Activated B cell treated with CpG ODN at 0.5 μM for 24 hours (primary cell): ENCODE measurements at places on chromosomes 11 and 22. TPM values are rescaled to one million over a fixed set of nuclear protein-coding genes. Genes with fewer than 3 reads are reported as not detected.

GRCh38 chr11:113387605-113388211, at the start of gene ANKK1:
TSS of gene ANKK1 (plus strand) at chr11:113387779. CDS start at chr11:113387885, 106 bp downstream.
- no peak for DNase-seq

- no peak for DNase-seq
Observed at GRCh38 chr11:57490456-57491248, 24.9 kb downstream of the SLC43A1 start.

The TRIM51 gene
- total RNA-seq: not detected in 2 replicates

- no peak for DNase-seq
Observed at GRCh38 chr11:8777907-8778767, 95.5 kb downstream of the RPL27A start.

DNA sequence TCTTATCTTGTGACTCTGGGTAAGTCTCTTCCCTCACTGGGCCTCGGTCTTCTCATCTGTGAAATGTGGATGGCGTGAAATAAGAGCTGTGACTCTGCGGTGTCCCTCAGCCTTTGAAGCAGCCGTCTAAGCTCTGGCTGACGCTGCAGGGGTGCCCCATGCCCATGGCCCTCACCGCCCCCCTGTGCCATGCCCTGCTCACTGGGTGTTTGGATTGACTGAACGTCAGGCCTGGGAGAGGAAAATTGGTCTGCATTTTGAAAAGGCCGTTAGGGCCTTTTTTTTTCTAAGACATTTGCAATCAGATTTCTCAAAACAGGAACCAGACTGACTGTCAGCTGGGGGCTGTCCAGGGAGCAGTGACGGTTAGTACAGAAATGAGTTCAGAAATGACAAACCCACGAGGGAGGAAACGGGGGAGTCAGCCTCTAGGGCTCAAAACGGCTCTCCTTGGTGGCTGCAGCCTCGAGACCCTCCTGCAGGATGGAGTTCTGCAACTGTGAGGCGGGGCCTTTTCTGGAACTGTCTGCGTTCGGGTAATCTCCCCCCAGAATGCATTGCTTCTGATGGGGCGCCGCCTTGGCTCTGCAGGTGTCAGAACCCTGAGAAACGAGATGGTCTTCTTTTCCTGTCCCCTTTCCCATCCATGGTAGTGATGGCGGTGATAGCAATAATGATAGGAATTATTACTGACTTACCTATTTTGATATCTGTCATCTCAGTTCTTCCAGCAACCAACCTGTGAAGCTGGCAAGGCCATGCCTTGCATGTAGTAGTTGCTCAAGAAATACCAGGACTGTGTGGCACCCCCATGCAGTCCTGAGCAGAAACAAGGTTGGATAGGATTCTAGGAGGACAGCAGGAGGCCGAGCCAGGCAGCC, 2.0 kb downstream of the GRK2 start:
- peak; percentile 53 for DNase-seq

DNA sequence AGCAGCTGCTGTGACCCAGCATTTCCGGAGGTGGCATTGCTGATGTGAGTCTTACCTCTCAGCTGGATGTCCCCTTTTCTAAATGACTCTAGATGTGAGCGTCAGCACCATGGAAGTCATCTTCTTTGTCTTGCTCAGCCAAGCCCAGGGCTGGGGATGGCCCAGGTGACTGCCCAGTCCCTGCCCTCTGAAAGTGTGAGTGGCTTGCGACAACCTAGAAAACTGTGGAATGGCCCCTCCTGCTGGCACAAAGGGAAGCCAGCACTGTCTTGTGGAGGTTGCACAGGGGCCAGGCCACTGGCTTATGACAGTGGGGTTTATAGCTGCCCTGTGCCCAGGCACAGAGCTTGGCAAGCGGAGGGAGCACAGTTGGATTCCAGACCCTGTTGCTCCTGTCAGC, 6.2 kb downstream of the TUB start:
- DNase-seq: no peak

The PKDREJ gene
- total RNA-seq: not detected in 2 replicates

GRCh38 chr11:66035653-66036333, 9.5 kb upstream of the CATSPER1 start:
- DNase-seq: no peak

The CAT gene
- 79.8 and 81.2 TPM in 2 replicates for total RNA-seq

The TPBGL gene
- total RNA-seq: not detected in 2 replicates

- no peak for DNase-seq
Observed at GRCh38 chr11:21323617-21324016, 654.2 kb downstream of the NELL1 start.

GRCh38 chr11:23919455-23919854, 577.4 kb upstream of the LUZP2 start:
- DNase-seq: no peak

DNA sequence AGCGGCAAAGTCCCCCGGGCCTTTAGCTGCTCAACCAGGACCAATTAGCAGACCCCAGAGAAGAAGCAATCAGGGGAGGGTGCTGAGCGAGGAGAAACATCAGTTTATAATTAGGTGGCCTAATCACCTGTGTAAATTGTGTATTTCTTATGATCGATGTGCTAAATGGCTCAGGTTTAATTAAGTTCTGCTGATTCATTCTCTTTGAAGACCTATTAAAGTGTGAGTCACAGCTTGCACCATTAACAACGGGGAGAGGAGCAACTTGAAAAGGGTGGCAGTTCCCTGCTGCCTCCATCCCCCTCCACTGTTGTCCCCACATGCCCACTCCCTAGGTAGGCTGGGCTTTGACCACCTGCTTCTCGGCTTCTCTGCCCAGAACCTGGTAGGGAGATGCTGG, 10.7 kb downstream of the ISX start:
- no peak for DNase-seq

DNA sequence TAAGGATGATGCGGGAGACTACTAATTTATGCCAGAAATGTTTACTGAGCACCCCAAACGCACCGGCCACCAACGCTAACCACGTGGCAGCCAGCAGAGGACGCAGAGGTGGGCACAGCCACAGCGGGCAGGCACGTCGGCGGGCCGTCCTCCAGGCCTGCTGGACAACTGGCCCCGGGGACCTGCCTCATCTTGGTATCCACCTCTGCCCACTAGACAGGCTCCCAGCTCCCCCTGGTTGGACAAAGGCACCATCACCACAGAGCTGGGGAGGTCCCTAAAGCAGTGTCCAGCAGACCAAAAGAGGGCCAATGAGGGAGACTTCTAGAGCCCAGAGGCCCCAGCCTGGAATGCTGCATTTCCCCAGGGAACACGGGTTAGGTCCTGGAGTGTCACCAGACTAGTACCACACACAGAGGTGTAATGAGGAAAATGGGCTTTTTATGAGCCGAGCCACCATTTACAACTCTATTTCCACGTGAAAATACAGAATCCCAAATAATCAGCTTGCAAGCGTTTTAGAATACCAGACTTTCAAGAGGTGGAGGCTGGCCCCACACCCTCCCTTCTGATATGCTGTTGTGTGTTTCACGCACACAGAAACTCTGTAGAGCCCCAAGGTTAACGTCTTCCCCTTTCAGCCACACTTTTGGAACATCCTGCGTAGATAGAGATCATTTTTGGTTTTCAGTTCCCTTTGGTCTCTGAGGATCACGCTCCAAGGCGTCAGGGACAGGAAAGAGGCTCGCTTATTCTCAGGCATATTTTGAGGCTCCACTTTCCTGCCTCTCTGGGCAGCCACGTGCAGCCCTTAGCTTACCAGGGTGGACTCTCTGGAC, 23.7 kb upstream of the BID start:
- DNase-seq: peak; percentile 41

- DNase-seq: no peak
Observed at GRCh38 chr11:3944198-3944597, 88.7 kb downstream of the STIM1 start.

The MYO7A gene
- 5.1 and 5.4 TPM in 2 replicates for total RNA-seq

- no peak for DNase-seq
Observed at GRCh38 chr22:41713004-41713403, 13.7 kb downstream of the MEI1 start.

The TRIM6 gene
- total RNA-seq: 0.22 and 0.44 TPM in 2 replicates

The GLYAT gene
- not detected in 2 replicates for total RNA-seq

GRCh38 chr11:77201991-77202841, 74.2 kb downstream of the MYO7A start:
- DNase-seq: peak; percentile 7

DNA sequence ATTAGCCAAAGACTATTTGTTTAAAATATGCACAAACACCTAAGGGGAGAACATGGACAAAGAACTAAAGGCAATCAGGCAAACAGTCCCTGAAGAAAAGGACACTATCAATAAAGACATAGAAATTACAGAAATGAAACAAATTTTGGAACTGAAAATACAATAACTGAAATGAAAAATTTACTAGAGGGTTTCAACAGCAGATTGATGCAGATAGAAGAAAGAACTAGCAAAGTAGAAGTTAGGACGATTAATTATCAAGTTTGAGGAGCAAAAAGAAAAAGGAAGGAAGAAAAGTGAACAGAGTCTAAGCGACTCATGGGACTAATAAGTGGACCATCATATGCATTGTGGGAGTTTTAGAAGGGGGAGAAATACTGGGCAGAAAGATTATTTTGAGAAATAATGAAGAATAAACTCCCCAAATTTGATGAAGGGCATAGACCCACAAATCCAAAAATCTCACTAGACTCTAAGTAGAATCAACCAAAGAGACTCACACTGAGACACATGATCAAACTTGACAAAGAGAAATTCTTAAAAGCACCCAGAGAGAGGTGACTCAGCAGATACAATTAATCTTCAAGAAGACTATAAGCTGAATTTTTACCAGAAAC, 62.9 kb downstream of the JAM3 start:
- DNase-seq: no peak

DNA sequence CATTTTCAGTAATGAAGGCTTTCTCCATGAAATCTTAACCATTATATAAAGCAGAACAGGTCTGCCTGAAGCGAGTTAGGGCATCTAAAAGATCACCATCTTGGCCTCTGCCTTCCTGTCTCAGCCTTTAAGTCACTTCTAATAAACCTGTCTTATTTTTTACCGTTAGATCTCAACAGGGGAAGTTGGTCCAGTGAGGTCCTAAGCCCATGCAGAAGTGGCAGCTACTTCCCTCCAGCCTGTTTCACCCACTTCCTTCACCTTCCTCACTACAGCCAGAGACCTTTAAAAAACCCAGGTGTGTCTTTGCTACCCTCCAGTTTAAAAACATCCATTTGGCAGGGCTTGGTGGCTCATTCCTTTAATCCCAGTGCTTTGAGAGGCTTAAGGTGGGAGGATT, 14.1 kb upstream of the LIPT2 start:
- DNase-seq: no peak
